ENCODE measurements at places on chromosomes 6 and 20. TPM values are rescaled to one million over a fixed set of nuclear protein-coding genes. Genes with fewer than 3 reads are reported as not detected.

Gene COL12A1
- not detected for total RNA-seq

GRCh38 chr6:107660839-107661238 is 163.3 kb downstream of the SCML4 start:
- DNase-seq: no peak

GRCh38 chr6:48134246-48134645 is 23.2 kb upstream of the PTCHD4 start:
- no peak for DNase-seq

DNA sequence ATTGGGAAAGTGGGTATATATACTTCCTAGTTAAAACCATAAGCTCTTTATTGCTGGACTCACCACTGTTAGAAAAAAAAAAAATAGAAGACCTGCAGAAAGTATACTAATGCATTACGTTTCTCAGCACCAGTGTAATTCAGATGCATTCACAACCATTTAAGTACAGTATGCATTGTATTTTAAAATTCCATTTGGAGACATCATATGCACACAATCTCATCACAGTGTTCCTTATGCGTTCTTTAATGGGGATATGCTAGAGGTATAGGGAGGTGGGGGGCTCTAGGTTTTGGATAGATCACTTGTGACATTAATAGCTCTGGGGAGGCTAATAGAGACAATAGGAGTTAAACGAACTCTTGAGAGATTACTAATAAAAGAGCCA is 9.4 kb downstream of the TFAP2A start:
- no peak for DNase-seq

GRCh38 chr20:56733967-56734366 is 104.9 kb downstream of the TFAP2C start:
- no peak for DNase-seq

DNA sequence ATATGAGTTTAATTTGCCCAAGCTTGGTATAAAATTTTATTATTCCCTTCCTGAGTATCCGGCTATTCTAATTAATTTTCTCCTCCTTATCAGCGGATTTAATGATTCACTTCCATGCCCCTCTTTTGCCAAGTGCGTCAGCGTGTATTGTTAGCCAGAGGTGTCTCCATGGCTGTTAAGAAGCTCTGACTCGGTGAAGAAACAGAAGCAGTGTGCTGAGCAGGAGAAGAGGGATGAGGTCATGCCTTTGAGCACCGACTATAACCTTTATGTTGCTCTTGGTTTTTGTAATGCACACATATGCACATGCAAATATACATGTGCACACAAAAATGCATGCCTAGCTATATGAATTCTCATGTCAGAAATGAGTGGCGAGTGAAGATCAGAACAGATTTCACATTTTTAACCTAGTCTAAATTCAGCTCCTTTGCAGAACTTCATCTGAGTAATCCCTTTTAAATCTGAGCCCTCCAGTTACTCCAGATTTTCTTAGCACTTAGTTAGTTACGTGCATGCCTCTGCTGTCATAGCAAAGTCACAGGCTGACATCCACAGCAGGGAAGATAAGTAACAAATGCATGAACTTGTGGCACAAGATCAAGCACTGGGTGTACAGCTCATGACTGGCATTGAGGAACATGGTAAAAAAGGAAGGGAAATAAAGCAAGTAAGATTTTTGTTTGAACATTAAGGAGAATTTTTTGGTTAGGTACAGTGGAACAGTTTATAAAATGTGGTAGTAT is 24.3 kb downstream of the HTR1E start:
- no peak for DNase-seq

- no peak for DNase-seq
Observed at GRCh38 chr6:112010328-112010727, 43.6 kb upstream of the CCN6 start.

GRCh38 chr6:136403110-136403980 is 113.7 kb upstream of the BCLAF1 start:
- no peak for DNase-seq

GRCh38 chr6:19870322-19870721 is 33.2 kb downstream of the ID4 start:
- DNase-seq: no peak

- no peak for DNase-seq
Observed at GRCh38 chr20:45374101-45374467, 4.0 kb downstream of the TP53TG5 start.

GRCh38 chr6:125985979-125986300 is 400 bp upstream of the TRMT11 start:
- no peak for DNase-seq

DNA sequence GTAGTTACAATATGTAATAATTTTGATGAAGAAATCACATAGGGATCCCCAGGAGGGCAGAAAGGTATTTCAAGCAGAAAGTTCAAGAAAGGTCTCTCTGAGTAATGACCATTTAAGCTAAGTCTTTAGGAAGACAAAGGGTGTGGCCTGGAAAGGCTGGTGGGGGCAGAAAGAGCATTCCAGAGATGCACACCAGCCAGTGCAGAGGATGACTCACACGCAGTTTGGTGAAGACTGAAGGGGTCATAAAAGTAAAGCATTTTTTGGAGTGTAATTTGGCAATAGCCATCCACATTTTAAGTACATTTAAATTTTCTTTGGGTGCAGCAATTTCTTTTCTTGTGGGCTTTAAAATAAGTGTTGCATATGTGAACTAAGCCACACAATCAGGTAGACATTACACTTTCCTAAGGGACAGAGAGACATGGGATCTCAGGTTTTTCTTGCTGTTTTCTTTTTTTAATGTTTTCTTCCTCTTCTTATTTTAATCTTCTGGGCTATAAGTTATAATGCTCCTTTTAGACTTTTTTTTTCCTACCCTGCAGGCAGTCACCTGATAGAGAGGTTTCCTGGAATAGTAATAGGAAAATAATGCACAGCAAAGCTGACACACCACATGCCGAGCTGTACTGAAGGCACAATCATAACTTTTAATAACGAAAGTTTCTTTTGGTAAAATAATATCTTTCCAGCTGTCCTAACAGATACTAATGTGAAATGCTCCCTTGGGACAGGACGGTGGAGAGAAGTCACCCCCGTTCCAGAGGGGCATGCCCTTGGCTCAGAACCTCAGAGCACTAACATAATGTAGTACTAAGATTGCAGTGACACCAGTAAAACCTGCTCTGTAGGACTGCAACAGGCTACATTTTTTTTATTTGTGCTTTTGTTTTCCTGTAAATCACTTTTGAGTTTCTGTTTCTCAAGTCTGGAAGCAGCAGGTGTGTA is 49.6 kb upstream of the PTPRK start:
- no peak for DNase-seq

GRCh38 chr20:60272790-60273189 is 314.6 kb downstream of the CDH26 start:
- no peak for DNase-seq

GRCh38 chr6:129513471-129513870 is 196.5 kb downstream of the ARHGAP18 start:
- DNase-seq: no peak

Gene LST1
- total RNA-seq: 66.6 TPM

- peak; percentile 18 for DNase-seq
Observed at GRCh38 chr20:43537921-43538877, 20.6 kb upstream of the SGK2 start.

Gene MYL9
- total RNA-seq: 0.26 TPM

- DNase-seq: no peak
Observed at GRCh38 chr20:37821696-37822095, 81.2 kb upstream of the VSTM2L start.

DNA sequence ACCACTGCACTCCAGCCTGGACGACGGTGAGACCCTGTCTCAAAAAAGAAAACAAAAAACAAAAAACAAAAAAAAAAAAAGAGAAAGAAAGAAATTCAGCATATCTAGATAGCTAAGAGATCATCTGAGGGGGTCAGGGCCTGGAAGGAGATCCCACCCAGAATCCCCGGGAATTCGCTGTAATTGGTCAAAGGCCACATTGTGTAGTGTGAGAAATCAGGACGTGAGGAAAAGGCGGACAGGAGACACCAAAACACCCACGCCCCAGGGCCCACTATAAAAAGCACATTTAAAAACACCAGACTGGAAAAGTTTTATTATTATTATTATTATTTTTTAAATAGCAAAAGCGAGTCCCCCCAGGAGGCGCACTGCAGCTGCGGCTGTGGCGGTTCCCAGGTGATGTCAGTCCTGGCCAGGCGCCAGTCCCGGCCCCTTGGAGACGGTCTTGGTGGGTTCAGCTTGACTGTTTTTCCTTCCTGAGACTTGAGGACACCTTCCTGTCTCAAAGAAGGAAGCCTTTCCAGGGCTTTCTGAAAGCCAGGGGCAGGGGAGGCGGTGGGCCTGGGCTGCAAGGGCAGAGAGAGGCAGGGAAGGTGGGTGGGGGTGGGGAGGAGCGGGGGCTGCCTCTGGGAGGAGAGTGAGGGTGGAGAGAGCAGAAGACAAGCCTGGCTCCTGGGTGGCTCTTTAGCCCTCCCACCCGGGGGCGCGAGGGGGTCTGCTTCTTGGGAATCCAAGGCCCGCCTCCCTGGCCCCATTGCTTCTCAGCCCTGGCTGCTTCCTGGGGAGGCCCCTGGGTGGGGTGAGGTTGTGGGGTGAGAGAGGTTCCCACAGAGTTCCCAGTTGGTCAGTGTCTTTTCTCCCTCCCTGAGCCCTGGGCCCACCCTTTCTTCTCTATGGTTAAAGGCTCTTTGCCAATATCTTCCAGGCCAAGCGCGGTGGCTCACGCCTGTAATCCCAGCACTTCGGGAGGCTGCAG is 14.5 kb downstream of the TCF15 start:
- DNase-seq: no peak

- no peak for DNase-seq
Observed at GRCh38 chr20:57231951-57232428, 34.5 kb downstream of the BMP7 start.

DNA sequence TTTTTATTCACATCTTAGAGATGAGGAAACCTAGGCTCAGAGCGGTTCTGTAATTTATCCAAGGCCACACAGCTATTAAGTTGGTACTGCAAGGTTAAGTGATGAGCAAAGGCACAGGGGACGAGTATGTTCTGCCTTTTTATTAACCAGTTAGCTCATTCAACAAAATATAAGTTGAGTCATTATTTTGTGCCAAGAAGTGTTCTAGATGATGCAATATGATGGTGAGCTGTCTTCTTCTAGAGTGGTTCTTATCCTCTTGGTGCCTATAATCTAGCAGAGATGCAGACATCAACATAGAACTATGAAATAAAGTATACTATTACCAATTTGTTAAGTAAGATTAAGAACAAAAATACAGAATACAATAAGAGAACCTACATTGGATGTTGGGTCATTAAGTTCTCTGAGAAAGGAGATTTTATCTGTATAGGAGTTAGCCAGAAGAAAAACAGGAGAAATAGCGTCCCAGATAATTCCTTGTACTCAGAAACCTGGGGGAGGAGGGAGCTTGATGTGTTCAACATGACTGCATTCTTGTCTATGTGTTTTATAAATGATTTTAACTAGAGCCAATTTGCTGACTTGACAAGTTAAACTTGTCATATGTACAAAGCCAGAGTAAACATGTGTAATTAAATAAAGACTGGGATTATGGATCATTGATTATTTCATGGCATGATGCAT is 122.3 kb downstream of the TBXT start:
- DNase-seq: no peak

Gene COL21A1
- not detected for total RNA-seq

GRCh38 chr20:1535420-1536175 is 21.9 kb downstream of the SIRPD start:
- no peak for DNase-seq

- DNase-seq: no peak
Observed at GRCh38 chr6:46103441-46104115, 26.2 kb upstream of the ENPP4 start.

Gene ATP9A
- total RNA-seq: 19.6 TPM

Gene CYP24A1
- total RNA-seq: not detected

DNA sequence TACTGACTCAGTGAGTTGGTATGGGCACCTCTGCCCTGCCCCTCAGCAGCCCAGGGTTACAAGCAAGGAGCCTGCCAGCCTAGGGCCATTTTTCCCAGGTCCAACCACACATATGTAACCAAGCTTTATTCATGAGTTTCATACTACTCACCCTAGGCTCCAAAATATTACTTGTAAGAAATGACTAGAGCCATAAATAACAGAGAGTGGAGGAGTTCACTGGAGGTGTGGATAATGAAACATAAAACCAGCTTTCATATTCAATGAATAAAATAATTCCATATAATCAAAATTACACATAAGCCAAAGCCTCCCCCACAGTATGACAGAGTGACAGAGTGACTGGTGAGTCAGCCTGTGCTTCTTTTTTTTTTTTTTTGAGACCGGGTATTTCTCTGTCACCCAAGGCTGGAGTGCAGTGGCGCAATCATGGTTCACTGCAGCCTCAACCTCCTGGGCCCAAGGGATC is 229.8 kb upstream of the SASH1 start:
- DNase-seq: no peak

GRCh38 chr6:71383901-71384489 is 95.4 kb downstream of the OGFRL1 start:
- DNase-seq: no peak

Gene NUDT3
- 20.0 TPM for total RNA-seq

Gene TRIM15
- 0.59 TPM for total RNA-seq

- no peak for DNase-seq
Observed at GRCh38 chr6:139708337-139709199, 334.1 kb upstream of the CITED2 start.

DNA sequence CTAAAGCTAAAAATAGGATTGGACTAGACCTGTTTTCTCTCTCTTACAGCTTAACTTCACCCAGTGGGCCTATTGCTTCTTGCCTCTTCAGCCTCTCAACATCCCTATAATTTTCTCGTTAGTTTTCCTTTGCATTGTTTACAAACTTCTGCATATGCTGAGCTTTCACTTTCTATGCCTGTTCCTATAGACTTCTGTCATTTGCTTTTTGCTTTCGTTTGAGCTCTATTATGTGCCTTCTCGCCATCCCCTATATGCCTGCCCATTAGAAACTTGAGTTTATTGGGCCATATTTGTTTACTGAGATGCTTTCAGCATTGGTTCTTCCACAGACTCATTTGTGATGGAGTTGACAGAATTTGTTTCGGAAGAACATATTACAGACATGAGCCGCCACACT is 40.9 kb downstream of the NCOA7 start:
- no peak for DNase-seq

Gene CCN6
- total RNA-seq: 0.17 TPM

Gene GRIK2
- not detected for total RNA-seq

- DNase-seq: no peak
Observed at GRCh38 chr20:19616620-19617019, 141.4 kb upstream of the RIN2 start.

Gene FAM83C
- not detected for total RNA-seq

DNA sequence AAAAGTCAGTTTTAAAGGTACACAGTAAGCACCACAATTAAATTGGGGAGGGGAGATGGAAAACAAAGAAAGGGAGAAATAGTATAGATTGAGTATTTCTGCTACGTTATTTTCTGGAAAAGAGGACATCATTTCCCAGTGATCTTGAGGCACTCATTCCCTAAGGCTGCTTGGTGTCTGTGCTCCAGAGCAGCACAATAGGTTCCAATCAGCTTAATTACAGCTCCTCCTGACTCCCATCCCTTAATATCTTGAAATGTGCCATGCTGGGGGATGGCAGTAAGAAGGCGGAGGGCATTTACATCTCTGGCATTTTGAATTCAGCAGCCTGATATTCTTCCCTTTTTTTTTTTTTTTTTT is 39.5 kb upstream of the BEND3 start:
- no peak for DNase-seq

- DNase-seq: no peak
Observed at GRCh38 chr6:16274885-16275589, 36.6 kb downstream of the GMPR start.

- no peak for DNase-seq
Observed at GRCh38 chr6:56246881-56247653, at the start of gene COL21A1. Gene COL21A1 (minus strand): TSS chr6:56247580. CDS start chr6:56182618, 64,962 bp downstream.
